ENCODE measurements at places on chromosomes 16 and 17.

DNA sequence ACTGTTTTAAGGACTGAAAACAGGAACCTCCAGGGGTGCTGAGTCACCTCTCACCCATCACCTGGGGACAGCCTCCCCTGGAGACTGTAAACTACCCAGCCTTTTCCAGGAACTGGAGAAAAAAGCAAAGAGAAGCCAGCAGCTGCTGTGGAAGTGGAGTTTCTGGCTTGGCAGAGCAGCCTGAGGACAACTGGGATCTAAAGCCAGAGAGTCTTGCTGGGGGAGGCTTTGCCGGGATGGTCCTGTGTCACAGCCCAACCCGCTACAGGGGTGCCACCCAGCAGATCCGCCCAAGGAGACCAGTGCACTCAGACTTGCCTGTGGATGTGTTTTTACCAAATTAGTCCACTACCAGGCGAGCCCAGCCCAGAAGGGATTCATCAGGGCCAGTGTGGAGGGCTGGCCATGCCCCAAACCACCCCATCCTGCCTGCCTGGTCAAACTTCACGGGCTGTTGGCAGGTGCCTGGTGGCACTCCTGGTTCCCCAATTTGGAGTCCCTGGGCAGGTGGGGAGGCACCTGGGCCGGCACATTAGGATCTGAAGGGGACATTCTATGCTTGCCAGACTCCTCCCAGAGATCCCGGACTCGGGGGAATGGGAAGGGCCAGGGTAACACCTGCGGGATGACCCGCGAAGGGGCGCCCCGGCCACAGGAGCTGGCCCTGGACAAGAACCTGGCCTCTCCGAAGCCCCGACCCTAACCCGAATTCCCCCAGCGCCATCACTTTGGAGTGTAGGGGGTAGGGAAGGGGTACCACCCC, 771 bp downstream of the MSRB1 start:
- no peak for DNase-seq

DNA sequence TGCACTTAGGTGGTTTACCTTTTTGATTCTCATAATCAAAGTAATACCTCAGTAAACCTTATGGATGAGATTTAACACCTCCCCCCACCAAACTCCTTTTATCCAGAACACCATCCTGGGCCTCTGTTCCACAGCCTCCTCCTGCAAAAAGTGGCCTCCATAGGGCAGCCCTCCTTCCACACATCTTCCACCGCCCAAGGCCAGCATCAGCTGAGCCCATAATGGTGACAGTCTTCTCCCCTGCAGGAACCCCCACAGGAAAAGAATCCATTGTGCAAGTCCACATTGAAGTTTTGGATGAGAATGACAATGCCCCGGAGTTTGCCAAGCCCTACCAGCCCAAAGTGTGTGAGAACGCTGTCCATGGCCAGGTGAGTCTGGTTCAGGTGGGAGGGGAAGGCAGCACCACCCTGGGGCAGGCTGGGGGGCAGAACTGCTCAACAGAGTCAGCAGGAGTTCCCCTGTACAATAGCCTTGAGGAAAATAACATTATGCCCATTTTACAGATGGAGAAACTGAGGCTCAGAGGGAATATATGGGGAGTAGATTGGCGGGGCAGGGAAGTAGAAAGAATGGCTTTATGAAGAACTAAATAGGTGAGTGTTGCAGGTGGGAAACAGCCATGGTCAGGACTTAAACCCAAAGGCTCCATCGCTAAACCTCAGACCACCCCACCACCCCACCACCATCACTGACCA, 29.2 kb upstream of the BEAN1 start:
- DNase-seq = no peak

DNA sequence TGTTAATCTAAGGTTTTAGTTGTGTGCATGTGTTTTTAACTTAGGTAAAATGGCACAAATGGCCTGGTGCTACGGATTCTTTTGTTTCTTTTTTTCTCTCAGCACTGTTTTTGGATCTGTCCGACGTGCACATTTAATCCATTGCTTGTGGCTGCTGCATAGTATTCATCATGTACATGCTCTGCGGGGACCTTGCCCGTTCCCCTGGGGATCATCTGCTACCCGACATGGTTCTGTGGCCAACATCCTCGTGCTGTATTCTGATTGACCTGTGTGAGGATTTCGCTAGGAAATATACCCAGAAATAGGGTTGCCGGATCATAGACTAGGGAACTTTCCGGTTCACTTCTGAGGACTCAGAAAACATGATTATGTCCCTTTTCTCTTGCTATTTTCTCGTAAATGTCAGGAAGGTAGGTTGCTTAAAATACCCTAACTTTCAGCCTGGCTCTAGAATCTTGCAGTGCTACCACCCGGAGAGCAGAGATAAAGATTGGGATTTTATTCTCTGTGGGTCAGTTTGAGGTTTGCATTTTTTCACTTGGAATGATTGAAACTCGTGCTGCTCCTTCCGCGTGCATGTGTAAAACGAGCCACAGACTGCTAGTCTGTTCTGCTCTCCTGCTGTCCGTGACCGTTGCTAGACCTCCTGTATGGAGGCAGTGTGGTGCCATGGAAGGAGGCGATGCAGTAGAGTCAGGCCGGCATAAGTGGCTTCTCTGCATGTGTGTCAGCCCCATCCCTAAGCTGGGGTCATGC, 42.9 kb downstream of the LDHD start:
- DNase-seq = no peak

GRCh38 chr16:30551781-30552180, 6.4 kb downstream of the ZNF764 start:
- DNase-seq = no peak

GRCh38 chr17:64355536-64356303, 34.9 kb downstream of the PECAM1 start:
- DNase-seq = no peak

DNA sequence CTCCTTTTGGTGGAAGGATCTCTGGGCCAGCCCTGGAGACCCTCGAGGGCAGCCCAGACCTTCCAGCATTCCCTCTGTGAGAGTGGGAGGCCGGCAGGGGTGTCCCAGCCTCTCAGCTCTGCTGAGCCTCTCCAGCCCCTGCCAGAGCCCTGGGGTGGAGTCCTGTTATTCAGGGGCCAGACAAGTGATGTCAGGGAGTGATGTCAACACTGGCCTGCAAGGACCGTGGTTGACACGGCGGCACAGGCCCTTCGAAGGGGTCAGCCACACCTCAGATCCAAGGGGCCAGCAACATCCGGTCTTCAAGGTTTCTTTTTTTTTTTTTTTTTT, 231.2 kb downstream of the KATNIP start:
- no peak for DNase-seq

GRCh38 chr17:81397314-81398175, 2.3 kb downstream of the BAHCC1 start:
- no peak for DNase-seq

DNA sequence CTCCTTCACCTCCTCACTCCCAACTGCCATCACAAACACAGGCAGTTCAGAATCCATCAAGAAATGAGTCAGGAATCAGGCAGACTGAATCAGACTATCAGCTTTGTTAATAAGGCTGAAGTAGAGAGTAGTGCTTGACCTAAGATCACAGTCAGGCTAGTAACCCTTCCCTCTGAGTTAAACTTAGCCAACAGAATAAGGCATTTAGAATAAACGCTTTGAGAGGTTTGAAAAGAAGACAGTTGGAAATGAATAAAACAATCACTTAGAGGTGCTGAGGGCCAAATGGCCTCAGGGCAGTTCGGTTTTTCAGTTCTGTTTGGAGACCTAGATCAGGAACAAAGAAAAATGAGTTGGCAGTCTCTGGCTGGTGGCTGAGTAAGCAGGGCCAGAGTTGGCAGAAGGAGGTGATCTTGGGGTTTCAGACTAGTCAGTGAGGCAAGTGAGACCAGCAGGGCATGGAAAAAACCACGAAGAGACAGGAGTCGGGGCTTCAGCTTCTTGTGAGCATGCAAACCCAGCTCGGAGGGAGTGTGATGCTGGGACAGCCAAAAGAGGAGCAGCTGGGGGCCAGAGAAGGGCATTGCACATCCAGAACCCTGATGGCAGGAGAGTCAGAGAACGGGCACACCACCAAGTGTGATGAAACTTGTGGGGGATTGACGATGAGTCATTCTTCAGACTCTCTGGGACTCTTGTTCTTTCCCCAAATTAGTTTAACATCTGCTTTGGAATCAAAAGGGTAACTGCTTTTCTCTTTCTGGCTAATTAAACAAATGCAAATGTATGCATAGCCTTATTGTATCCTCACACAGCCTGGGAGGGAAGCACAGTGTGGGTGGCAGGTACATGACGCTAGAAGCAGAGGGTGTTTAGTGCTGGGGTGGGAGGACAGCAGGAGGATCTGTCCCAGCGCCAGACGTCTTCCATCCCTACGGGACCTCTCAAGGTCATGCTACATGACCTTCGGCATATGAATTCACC, 54.8 kb downstream of the SPECC1 start:
- DNase-seq = peak; percentile 27

DNA sequence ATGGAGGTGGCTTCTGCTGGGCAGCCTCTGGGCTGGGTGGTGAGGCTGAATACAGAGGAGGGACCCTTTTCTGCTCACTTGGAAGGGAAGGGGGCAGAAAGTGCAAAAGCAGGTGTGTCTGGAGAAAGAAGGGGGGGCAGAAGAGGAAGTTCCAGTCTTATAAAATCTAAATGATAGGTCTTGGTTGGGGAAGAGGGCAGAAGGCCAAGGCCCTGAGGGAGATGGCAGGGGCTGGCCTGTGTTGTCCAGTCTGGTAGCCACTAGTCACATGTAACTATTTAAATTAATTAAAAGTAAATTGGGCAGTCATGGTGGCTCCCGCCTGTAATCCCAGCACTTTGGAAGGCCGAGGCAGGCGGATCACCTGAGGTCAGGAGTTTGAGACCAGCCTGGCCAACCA, 2.5 kb upstream of the CAMKK1 start:
- no peak for DNase-seq

- DNase-seq = no peak
Measured at GRCh38 chr17:35708951-35709350, 22.5 kb upstream of the RASL10B start.

DNA sequence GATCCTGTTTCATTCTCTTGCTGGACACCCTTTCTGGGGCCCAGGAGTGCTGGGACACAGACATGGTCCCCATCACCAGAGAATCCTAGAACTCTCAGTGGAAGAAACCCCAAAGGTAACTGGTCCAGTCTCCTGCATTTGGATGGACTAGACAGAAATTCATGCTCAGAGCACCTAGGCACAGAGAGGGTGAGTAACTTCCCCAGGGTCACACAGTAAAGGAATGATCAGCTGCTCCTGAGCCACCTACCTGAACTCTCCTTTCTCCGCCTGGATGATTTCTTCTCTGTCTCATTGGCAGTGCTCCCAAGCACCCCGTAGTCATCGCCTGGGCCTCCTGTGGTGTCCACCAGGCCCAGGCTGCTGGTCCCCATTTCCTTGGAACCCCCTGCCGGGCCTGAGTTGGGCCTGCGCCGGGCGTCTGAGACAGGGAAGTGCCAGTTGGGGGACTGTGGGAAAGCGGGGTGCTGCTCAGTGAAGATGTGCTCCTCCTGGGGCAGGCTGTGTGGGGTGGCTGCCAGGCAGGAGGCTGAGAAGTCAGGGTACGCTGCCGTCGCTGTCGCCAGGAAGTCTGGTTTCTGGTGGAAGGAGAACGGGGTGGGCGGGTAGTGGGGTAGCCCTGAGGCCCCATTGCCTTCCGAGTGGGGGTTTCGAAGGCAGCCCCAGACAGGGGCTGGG, 767 bp downstream of the MEOX1 start:
- DNase-seq = no peak

DNA sequence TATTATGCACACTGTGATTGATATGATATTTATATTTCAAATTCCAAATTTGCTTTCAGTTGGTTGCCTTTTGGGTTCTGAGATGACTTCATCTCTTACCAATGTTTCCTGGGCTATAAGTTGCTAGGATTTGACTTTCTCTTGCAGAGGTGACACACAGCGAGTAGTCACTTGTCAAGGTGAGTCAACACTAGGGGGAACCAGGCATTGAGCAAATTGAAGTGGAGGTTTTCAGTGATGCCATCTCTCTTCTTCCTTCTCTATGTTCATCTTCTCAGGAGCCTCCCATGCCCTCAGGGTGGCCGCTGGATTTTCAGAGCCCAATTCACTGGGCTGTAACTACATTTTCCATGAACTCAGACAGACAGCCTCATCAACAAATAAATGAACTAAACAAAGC, 6.0 kb upstream of the CPD start:
- DNase-seq = no peak

DNA sequence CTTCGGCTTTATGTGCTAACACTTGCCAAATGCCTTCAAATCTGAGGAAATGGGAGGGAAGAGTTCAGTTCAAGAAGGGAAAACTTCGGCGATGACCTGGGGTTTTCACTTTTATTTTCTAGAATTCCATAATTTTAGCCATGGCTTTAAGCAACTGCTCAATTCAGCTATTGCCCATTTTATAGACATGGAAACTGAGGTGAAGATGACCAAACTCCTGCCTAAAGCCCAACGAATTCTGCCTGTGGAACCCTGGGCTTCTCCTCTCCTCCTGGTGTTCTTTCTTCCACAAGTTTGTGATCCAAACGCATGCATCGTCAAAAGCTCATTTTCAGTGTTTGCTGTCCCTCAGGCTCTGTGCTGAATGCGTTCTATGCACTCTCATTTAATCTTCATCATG, 49.4 kb upstream of the NDRG4 start:
- DNase-seq = no peak

- DNase-seq = no peak
Measured at GRCh38 chr16:13070268-13070667, 168.9 kb downstream of the SHISA9 start.
